ENCODE measurements at places on chromosomes 1 and 21.
A peak's percentile ranks its signal among the peaks of the same experiment; 100 is the strongest.

DNA sequence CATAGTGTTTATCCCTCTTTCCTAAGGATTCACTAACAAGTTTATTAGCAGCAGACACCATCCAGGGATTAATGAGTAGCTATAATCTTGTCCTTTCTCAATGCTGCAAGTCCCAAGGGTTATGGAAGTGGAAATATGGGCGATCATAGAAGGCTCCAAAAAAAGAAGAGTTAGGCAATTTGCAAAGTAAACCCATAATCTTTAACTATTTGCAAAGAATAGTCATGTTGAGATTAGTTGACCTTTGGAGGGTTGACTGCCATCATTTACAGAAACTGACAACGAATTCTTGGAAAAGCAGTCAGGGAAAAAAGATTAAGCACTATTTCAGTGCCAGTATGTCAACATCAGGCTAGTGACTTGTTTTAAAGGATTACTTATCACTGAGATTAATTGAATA is 169.9 kb downstream of the KCNT2 start:
- DNase-seq: peak; percentile 53

DNA sequence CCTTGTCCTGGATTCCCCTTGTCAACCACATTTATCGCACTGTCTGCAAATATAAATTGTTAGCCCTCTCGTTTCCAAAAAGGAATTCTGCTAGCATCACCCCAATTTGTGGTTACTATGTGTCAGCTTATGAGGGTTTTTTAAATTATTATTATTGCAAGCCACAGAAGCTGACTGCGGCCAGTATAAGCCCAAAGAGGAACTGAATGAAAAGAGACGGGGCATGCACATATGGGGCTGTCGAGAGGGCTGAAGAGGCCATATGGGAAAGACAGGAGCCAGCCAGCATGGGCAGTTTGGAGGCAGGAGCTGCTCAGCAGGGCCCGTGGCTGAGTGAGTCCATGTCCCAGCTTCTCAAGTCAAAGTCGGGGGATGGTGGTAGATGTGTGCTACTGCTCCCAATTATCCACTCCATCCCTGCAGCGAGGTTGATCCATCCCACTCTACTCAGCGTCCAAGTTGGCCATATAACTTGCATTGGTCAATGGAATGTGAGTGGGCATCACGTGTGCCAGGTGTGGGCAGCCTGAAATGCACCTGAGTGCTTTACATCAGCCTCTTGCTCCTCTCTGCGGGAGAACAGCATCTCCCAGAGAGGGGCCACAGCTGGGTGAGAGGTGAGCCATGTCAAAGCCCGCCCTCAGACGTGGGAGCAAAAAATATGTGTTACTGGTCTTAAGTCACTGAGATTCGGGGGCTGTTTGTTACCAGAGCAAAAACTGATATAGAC is 37.6 kb upstream of the LDLRAP1 start:
- no peak for DNase-seq

- no peak for DNase-seq
Measured at GRCh38 chr21:42459546-42460215, 36.3 kb downstream of the RSPH1 start.

DNA sequence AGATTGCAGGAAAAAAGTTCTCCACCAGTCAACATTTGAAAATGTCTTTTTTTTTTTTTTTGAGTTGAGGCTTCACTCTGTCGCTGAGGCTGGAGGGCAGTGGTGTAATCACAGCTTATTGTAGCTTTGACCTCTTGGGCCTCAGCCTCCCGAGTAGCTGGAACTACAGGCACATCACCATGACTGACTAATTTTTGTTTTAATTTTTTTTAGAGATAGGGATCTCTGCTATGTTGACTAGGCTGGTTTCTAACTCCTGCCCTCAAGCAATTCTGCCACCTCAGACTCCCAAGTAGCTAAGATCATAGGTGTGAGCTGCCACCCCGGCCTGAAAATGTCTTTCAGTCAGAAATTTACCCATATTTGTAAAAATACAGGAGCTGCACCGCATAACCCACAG is 30.6 kb upstream of the USP24 start:
- DNase-seq: no peak

DNA sequence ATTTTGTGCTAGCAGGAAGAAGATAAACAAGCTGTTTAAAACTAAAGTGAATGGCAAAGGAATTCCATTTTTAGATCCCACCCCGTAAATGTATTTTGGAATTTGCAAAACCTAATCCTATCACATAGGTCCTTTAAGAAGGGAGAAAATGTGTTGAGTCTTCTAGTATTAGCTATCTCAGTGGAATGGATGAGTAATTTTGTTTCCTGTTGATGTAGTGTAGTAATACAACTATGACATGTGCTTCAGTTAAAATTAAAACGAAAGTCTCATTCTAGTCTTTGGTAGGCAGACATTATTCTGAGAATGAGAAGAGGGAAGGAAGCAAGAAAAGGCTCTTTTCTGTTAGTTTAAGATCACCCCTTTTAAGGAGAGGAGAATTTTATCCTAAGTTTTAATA is 265.9 kb upstream of the C1orf105 start:
- DNase-seq: peak; percentile 78

DNA sequence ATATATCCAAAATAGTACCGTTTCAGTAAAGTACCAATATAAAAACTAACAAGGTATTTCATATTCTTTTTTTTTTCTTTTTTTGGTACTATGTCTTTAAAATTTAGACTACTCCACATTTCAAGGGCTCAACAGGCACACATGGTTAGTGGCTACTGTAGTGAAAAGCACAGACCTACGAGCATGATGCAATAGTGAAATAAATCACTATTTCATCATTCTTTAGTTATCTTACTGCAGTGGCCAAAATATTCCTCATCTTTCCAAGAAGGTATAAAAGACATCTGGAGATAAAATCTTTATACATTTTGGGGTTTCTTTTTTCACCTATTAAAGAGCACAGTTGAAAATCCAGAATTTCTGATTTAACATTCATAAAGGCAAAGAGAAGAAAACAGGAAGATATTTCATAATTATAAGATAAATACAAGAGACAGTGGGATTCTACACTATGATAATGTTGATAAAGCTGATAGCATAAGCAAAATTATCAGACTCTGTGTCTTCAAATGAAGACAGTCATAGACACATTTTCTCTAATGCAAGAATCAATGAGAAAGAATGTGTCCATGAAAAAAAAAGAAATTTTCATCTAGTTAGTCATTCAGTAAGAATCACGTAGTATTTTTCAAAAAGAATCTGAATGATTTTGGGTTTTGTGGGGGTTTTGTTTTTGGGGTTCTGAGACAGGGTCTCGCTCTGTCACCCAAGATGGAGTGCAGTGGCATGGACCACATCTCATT is 41.9 kb downstream of the CEP170 start:
- DNase-seq: peak; percentile 90

GRCh38 chr1:36463463-36463802 is 751 bp downstream of the MRPS15 start:
- DNase-seq: no peak

GRCh38 chr1:115283249-115283648 is 54.8 kb downstream of the NGF start:
- no peak for DNase-seq

DNA sequence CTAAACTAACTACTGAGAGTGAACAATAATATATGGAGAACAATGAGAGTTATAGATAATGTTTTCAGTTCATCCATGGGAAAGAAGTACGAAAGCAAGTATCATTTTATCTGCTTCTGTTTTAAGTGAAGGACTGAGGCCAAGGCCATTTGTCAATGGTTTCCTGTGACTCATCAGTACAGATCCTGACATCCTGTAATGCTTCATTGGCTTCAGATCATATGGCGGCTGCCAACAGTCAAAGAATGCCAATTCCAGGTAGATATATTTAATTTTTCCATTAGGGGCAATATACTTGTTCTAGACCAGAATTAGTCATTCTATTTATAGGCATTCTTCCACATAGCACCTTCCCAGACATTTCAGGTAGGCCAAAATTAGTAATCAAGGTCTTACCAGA is 97.3 kb downstream of the USH2A start:
- no peak for DNase-seq

GRCh38 chr1:2928366-2929325 is 92.6 kb upstream of the ACTRT2 start:
- no peak for DNase-seq

DNA sequence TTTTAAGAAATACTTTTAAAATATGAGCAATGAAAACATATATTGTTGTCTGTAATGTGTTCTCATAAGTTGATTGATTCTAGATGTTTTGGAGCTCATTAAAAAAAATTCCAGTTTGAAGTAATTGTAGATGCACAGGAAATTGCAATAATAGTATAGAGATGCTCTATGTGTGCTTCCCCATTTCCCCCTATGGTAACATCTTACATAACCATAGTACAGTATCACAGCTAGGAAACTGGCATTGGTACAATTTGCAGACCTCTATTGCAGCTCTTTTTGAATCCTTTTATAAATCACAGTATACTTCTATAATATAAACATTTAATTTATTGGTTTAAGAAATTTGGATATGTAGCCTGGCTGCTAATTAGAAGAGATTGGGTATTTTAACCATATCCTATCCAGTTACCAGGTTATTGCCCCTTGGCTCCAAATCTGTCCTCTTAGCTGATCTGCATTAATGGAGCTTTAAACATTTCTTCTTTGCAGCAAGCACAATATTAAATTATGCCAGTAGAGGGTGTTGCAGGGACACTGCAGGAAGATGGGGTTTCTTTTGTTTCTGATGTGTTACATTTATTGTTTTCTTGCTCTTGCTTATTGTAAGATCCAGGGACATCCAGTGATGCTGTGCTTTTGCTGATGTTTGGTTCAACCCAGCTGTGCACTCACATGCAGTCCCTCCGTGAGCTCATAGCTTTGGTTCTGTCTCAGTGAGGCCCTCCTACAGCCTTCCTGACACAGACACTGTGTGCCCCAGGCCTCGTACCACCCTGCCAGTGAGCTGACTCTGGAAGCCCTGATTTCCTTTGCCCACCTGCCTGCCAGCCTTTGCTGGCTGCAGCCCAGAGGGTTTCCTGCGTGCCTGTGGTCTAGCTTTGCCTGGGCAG is 103.3 kb downstream of the RABGAP1L start:
- DNase-seq: peak; percentile 73

- peak; percentile 97 for DNase-seq
Measured at GRCh38 chr1:8211883-8212579, 105.9 kb upstream of the SLC45A1 start.

GRCh38 chr1:117001254-117001927 is at the start of gene CD101:
Gene CD101, plus strand, starts transcription at chr1:117001760. Its CDS starts 58 bp downstream, at chr1:117001818.
- DNase-seq: no peak

- peak; percentile 70 for DNase-seq
Measured at GRCh38 chr21:45138199-45139002, 64.0 kb downstream of the ADARB1 start.

- DNase-seq: peak; percentile 65
Measured at GRCh38 chr1:1122078-1122811, 6.4 kb upstream of the C1orf159 start.

- DNase-seq: no peak
Measured at GRCh38 chr1:145994391-145995120, 1.8 kb downstream of the TXNIP start.

GRCh38 chr1:62735491-62736171 is 47.4 kb upstream of the DOCK7 start:
- DNase-seq: peak; percentile 68

GRCh38 chr1:56590520-56591011 is 11.2 kb upstream of the PLPP3 start:
- peak; percentile 76 for DNase-seq

GRCh38 chr1:228073857-228074545 is 8.5 kb upstream of the ARF1 start:
- DNase-seq: no peak

- peak; percentile 63 for DNase-seq
Measured at GRCh38 chr21:39137248-39138178, 45.7 kb downstream of the PSMG1 start.

DNA sequence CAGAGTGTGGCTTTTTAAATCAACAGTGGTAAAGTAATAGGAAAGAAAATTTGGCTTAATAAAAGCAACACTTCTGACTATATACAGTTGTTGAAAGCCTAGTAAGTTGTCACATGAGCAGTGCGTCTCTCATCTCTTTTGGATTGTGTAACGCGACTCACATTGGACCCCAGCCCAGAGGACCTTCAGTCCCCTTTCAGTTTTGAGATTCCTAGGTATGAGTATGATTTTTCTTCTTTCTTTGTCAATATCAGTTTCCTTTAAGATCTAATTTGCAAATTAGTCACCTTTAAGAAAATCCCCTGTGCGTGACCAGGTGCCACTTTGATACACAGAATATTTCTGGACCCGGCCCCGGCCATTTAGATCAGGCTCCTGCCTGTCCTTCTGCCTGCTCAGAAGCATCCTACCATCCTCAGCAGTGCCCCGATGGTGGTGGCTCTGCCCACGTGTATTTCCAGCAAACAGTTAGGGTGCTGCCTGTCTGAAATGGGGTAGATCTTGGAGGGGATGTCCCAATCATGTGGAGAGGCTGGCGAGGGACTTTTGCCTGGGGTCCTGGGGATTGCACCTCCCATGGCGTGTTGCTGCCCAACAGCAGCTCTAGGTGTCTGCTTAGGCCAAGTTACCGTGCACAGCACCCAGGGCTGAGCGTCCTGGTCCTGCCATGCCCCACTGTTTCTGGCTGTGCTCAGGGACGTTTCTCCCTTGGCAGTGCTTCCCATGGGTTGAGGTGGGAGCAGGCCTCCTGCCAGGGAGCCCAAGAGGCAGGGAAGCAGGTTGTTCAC is 21.1 kb downstream of the SNAP47 start:
- peak; percentile 33 for DNase-seq

DNA sequence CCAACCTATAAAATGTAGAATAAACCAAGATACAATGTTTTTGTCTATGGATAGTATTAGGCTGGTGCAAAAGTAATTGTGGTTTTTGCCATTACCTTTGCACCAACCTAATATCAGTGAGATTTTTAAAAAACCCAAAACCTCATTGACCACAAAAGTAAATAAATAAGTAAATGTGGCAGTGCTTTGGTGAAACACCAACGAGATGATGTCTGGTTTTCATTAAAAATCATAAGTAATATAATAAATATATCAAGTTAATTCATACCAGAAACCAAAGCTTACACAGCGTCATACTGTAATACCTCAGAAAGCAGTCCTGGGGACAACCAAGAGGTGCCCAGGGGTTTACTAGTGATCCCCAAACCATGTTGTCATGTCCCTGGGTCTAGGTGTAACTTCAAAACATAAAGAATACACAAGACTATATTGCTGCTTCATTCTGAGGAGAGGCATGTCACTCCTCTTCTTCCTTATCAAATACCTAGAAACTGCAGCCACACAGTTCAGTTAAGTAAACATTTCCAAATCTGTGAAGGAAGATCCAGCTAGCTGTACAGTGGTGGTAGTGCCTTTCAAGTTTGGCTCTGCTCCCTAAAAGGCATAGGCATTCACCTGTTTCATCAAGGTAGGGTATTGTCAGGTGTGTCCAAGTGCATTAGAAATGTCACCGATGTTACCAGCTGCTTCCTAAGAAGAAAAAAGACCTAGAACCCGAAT is 51.6 kb upstream of the ZC3H11B start:
- no peak for DNase-seq

DNA sequence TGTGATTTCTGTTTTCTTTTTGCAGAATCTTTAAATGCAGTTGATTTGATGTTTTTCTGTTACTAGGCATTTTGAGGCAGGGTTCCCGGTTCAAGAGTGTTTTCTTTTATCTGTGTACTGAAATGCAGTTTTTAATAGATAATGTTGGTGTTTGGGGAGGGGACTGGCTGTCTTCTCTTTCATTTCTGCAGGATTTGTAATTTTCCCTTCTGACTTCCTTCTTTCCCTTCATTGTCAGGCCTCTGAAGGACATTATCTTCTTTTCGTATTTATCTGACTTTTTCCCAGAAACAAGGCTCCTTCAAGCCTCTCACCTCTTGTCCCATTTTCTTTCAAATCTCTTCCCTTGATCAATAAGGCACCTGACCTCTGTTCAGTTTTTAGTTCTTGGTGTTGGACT is 1.5 kb upstream of the GALNT2 start:
- DNase-seq: no peak

- DNase-seq: peak; percentile 2
Measured at GRCh38 chr1:99397029-99397428, 132.7 kb downstream of the PLPPR4 start.

Data from fibroblast of the aortic adventitia (primary cell).